ENCODE measurements at places on chromosomes 3 and 15.

DNA sequence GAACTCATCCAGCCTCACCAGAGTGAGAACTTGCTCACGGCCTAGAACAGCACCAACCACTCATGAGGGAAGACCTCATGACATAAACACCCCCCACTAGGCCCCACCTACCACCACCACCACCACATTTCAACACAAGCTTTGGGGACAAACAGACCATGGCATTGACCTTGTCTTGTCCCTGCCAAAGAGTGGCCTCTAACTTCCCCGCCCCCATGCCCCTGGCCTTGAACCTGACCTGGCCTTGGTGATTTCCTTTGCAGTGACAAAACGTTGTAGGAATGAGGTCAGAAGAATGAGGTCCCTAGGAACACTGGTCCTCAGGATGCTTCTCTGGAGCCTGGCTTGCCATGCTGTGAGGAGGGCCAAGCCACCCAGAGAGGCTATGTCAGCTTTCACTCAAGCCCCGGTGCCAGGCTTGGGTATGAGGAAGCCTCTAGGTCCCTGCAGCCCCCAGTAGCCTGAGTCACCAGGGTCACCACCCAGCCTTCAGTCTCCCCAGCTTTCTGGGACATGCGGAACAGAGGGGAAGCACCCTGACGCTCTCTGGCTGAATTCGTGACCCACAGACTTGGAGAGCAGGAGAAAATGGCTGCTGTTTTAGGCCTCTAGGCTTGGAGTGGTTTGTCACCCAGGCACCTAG, 57.9 kb downstream of the TPRA1 start:
- DNase-seq: no peak

- DNase-seq: no peak
Measured at GRCh38 chr3:110062716-110063115, 725.4 kb upstream of the DPPA4 start.

GRCh38 chr3:130379274-130379673, 33.8 kb downstream of the COL6A5 start:
- no peak for DNase-seq

- no peak for DNase-seq
Measured at GRCh38 chr3:137294839-137295238, 337.1 kb downstream of the IL20RB start.

DNA sequence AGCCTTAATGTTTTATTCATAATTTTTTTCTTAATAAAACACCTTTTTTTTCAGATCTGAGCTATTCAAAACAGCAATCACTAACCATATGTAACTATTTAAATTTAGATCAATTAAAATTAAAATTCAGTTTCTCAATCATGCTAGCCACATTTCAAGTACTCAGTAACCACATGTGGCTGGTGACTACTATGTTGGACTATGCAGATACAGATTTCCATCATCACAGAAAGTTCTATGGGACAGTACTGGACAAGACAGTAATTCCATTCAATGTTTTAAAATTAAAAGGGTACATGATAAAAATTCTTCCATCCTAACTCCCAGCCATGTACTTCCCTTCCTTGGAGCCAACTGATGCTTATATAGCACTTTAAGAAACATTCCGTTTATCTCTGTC, 119.3 kb downstream of the GLDN start:
- no peak for DNase-seq

- DNase-seq: no peak
Measured at GRCh38 chr3:108698461-108698860, 58.7 kb downstream of the RETNLB start.

DNA sequence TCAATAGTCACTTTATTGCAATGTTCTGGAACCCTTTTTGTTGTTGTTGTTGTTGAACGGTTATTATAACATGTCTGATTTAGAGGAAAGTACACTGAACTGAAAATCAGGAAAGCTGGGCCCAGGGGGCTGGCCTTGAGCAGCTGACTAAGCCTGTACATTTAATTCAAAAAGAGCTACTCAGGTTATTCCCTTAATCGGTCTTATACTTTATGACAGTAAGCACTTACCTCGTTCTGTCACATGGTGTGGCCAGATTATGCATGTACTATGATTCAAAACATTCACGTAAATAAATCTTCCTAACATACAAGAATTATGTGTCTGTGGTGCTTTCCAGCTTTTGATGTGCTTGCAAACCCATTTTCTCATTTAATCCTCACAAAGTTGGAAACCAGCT, 382.5 kb upstream of the TPRG1 start:
- no peak for DNase-seq

- DNase-seq: no peak
Measured at GRCh38 chr15:19944261-19944888, 597.2 kb downstream of the GOLGA6L6 start.

DNA sequence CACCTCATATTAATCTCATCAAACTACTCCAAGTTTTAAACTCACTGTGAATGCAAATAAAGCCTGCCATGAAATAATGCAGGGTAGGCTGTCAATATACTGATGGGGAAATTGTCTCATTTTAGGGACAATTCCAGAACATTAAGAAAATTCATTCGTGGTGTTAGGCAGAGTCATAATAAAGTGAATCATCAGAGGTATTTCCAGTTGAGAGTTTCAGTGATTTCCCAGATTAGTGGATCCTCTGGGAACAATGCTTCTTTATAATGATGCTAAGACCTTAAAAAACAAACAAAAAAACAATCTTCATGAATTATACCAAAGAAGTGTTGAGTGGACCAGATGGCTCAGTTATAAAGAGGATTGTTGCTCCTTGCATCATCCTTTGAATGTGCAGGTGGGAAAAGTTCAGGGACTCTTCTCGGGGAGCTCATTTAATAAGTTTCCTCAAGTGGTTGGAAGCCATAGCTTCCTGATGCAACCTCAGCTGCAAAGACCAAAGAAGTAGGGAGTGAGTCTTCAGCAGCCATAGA, 360.9 kb upstream of the TRIM42 start:
- no peak for DNase-seq

DNA sequence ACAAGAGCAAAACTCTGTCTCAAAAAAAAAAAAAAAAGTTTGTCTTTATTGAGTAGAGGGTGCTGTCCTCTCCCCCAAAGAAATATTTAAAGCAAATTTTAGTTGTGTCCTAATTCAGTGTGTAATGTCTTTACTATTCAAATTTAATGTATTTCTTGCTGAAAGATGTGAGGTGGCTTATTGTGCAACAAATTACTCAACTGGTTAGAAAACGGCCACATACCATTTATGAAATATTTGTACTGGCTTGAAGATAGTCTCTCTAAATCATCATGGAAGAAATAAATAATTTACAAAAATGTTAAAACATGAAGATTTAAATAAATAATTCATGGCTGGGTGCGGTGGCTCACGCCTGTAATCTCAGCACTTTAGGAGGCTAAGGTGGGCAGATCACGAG, 63.0 kb downstream of the SLTM start:
- no peak for DNase-seq

DNA sequence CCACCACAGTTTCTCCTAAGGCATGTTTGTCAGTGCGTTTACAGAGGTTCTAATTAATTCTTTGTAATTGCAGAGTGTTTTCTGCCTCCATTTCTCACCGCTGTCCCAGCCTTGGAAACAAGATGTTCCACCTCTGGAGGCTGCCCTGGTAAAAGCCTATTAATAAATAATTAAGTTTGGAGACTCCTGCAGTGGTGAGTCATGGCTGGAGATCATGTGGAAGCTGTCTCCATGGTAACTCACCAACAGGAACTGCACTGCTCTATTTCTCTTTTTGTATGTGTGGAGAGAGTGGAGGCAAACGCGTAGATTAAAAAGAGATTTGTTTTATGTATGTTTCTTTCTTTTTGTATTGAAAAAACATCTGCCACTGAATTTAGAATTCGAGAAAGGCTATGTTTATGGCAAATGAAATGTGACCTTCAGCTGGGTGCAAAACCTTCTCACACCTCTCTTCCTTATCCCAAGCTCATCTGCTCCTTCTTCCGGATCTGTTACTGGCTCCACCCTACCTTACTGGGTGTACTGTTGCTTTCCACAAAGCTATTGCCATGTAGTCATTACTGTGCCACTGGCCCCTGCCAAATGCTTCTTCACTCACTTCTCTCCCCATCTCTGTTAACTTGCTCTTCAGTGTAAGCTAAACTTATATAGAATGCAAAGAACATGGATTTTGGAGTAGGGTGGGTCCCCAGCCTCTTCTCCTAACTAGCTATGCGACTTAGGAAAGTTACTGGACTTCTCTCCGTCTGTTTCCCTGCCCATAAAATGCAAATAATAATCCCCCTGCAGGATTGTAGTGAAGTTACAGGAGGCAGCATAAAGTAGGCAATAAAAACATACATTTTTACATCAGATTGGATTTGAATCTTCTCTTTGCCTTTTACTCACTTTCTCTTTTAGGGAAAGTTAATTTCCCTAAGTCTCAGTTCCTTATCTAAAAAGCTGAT, 778.5 kb downstream of the NTRK3 start:
- peak; percentile 6 for DNase-seq

- peak; percentile 42 for DNase-seq
Measured at GRCh38 chr3:135896613-135897012, 68.9 kb upstream of the PPP2R3A start.

DNA sequence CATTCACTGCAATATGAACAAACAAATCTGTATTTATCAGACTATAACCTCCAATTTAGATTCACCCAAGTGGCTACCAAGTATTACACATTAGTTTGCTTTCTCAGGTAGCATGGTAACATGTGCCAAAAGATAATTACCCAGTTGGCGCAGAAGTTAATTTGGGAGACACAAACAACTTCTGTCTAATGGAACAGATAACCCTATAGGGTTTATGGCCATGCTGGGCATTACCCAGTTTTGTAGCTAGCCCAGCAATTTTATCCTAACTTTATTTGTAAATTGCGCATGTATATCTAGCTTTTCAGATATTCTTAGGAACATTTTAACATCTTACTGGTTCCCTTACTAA, 780 bp downstream of the RPL22L1 start:
- no peak for DNase-seq

DNA sequence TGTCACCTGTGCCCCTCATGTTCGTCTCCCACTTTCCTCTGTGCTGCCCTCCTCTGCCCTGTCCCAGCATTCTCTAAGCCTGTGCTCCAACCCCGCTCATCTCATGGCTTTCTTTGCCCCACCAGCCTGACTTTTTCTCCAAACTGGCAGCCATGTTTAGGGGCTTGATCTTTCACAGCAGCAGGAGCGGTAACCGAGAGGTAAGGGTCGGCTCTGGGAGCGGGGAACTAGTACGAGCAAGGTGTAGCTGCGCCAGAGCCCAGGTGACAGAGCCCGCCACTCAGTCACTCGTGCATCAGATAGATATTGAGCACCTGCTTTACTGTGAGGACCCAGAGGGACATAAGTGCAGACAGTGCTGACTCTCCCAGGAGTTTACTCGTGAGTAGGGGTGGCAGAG, 13.4 kb downstream of the MAN2A2 start:
- DNase-seq: no peak

DNA sequence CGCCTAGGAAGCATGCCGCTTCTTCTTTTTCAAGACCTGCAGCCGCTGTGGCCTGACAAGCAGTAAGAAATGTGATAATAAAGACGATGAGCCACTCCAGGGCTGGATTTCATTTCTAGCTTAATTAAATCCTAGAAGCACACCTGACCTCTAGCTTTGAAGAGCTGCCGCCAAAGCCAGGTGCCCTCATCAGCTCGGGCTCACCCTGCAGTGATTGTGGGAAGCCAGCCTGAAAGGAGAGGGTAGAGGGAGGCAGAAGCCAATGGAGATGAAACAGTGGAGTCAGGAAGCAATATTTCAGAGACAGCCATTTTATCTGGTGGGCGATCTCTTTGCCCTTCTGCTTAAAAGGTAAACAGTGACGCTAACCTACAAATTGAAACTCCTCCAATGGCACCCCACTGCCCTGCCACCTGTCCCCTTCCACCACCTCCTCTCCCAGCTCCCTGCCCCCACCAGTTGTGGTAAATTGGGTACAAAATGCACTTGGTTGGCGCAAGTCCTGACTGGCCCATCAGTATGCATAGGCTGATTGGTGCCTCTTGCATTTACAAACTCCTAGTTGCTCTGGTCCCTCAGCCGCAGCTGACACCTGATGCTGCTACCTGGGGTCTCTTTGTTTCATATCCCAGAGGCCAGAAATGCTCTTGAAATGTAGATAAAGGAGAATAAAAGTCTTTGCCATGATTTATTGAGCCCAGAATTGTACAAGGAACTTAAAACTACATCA, 385.3 kb downstream of the PDCD6IP start:
- DNase-seq: no peak

GRCh38 chr3:185332026-185332735, 30.8 kb upstream of the MAP3K13 start:
- no peak for DNase-seq

GRCh38 chr3:36501616-36502015, 121.3 kb downstream of the STAC start:
- DNase-seq: no peak

DNA sequence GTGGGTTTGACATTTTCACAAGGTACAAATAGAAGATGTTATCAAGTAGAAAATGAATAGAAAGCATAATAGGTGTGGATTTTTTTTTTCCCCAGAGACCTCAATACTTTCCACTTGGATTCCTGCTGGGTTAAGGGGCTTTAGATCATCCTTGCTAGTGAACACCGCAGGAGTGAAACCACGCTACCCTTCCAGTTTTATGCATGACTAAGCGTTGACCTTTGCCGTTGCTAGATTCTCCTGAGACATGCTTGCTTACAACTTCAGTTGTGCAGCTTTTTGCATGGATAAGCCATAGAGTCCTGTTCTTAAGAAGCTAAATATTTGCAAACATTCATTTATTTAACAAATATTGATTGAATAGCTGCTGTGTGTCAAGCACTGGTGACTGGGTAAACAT, 299.7 kb upstream of the LMCD1 start:
- no peak for DNase-seq

DNA sequence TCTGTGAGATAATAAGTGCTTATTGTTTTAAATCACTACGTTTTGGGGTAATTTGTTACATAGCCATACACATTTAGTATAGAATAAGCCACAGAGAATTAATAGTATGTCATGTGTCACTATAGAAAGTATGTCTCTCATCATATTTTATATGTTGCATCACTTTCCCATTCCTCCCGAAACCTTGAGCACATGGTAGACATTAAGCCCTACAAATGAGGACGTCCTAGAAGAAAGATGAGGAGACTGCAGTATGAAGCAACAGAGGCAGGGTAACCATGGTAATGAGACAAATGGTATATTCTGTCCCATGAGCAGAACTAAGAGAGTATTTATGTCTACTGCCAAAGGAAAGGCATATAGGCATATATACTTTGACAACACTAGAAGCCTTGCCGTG, 720.2 kb downstream of the ROBO1 start:
- no peak for DNase-seq

DNA sequence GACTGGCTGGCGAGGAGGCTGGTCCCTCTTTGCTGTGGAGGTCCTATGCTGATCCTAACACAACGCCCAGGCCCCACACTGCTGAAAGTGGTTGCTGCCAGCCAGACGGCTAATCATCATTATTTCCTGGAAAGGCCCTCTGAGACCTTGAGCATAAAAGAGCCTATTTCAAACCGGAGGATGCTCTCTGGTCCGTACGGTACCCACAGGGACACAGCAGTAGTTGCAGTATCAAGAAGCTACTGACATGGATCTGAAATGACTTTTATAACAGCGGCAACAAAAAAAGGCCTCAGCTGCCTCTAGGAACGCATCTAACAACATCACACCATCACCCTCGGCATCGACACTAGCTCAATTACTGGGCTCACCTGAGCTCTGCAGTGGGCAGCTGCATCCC, 59.1 kb upstream of the FOXB1 start:
- no peak for DNase-seq

GRCh38 chr15:39432026-39432425, 148.9 kb upstream of the THBS1 start:
- DNase-seq: no peak

All from hepatic stellate cell (primary cell).